NCI-H1417 treated with DMSO at 0.1 percent for 48 hours (cell line): ENCODE measurements at places on chromosomes 13 and 19.

GRCh38 chr19:45761714-45762113, 7.3 kb downstream of the SIX5 start:
- DNase-seq = no peak

GRCh38 chr19:42601811-42602443, 7.2 kb upstream of the CEACAM8 start:
- DNase-seq = no peak

DNA sequence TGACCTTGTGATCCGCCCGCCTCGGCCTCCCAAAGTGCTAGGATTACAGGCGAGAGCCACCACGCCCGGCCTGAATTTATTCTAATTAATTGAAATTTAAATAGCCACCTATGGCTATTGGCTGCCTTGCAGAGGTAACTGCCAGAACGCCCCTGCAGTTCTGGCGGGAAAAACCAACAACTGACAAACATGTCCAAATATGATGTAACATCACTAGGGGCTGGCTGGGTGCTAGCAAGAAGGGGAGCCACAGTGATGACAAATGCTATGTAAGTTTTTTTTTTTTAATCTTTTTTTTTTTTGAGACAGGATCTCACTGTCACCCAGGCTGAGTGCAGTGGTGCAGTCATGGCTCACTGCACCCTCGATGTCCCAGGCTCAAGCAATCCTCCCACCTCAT, 12.9 kb downstream of the ZSWIM9 start:
- DNase-seq = no peak

DNA sequence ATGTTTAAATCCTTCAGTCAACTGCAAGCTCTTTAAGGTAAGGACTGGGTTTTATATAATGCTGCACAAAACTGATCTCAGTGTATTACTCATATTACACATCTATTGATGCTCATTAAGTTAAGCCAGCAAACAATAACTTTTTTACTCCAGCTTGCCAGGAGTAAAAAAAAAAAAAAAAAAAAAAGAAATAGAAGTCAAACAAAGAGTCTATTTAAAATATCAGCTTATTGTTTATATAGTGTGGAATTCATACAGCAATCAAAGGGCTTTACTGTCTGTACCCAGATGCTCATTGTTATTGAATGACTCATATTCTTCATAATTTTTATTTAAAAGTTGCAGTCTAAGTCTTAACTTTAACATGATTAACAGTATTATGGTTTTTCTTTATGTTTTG, 21.8 kb upstream of the KBTBD7 start:
- DNase-seq = no peak

- DNase-seq = no peak
Observed at GRCh38 chr19:29372921-29373797, 152.6 kb upstream of the VSTM2B start.

DNA sequence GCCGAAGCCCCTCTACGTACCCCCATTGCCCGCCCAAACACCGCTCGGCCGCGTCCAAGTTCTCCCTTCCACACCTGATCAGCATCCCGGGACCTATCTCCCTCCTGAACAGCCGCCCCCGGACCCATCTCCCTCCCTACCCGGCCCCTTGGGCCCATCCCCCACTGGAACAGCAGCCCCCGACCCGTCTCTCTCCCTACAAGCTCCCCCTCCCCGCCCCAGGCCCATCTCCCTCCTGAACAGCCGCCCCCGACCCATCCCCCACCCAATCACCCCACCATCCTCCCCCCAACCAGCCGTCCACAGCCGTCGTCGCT, 610 bp downstream of the ZSCAN1 start:
- DNase-seq = no peak

DNA sequence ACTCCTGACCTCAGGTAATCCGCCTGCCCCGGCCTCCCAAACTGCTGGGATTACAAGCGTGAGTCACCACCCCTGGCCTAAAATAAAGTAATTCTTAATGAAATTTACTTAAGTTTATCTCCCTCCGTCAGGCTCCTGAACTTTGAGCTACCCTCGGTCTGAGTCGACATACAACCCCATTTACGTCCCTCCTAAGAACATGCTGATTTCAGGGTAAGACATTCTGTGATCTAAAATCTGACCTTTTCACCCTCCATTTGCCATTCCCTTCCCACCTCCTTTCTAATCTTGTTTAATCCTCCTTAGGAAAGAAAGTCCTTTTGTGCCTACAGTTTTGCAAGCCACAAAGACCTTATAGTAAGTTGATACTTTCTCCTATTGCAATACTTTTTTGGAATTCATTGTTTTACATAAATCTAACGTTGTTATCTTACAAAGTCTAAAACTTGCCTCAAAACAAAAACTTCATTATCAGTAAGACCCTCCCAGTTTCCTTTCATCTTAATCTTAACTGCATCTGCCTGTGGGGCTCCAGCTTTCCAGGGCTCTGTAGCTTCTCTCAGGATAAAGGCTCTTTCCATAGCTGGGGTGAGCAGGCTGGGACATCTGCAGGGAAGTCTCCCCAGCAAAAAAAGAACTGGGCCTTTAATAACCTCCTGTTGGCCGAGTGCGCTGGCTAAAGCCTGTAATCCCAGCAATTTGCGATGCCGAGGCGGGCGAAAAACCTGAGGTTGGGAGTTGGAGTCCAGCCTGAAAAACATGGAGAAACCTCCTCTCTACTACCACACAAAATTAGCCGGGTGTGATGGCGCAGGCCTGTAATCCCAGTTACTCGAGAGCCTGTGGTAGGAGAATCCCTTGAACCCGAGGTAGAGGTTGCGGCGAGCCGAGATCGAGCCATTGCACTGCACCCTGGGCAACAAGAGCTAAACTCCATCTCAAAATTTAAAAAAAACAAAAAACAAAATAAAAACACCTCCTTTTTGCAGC, 143.1 kb downstream of the ZNF737 start:
- no peak for DNase-seq

DNA sequence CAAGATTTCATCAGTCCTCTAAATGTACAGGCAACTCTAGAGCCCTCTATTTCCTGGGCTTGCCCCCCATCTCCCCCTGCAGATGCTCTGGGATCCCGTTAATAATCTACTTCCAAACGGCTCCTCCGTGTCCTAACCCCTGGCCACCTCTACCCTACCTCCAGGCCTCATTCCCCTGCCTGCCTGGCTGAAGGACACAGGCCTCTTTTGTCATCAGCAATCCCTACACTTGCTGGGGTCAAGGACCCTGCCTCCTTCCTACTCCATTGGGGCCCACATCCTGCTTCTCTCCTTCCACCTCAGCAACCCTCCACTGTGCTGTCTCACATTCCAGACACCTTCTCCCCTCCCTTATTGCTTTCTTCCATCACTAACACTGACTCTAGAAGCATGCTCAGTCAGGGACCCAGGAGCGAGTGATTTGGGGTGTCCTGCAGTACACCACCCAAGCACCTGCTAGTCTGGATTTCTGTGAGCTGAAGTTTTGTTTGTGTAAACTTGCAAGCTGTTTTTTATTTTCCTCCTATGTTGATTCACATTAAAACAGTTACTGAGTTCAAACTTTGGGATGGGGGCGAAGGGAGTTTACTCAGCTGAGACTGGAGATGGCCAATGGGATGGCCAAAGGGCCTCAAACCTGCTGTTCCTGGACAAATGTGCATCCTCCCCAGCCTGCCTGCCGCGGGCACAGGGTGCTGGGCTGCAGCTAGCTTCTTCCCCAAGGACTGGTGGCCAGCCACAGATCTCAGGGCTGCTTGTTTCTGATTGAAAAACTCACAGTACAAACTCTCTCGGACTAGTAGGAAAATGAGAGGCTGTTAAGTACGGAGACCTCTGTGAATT, 314.7 kb downstream of the FOXO1 start:
- no peak for DNase-seq

DNA sequence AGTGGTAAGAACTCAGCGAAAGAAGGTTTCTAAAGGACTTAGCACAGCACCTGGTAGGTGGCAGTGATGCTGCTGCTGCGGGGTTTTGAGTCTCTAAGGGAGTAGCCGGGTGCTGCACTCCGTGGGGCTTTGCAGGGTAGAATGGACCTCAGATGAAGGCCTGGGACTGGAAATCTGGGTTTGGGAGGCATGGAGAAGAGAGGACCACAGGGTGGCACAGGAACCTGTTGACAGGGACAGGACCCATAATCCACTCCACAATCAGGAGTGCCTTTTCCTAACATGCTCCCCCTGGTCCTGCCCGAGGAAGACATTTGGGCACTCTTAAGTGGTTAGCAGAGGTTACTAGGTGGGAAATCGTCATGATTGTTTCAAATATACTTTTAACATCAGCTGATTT, 29.8 kb downstream of the TDRD12 start:
- DNase-seq = no peak

- no peak for DNase-seq
Observed at GRCh38 chr19:11199517-11199916, 2.2 kb upstream of the KANK2 start.

DNA sequence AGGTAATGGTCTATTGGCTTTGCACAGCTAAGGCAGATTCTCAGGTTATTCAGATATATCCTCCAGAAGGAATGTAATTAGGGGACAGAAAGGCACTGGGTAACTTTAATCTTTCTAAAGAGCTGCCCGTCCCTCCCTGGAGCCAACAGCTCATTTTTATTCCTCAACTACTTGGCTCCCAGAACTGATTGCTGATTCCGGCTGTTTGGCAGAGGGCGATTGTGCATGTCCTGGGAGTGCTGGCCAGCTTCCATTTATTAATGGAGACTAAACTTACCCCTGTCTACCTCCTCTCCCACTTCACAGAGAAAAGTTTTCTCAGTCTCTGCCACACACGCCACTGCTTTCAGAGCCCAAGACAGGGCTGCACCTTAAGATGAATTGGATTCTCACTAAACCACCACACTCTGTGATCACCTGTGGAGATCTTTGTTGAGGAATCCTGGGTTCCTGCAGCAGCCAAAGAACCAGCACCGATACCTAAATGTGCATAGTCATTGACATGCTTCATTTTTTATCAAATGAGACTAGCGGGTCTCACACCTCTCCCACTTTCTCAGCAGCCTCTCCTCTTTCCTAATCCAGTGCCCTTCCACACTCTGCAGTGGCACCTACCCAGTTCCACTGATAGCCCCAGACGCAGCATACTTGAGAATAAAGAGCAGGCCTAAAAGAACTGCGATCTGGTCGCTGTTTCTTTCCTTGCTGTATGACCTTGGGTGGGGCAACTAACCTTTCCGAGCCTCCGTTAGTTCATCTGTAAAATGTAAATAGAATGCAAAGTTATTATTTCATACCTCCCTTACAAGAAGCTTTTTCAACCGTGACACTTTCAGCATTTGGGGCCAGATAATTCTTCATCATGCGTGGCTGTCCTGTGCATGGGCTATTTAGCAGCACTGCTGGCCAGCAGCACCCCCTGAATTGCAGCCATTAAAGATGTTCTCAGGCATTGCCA, 648.7 kb downstream of the UQCRFS1 start:
- DNase-seq = no peak

- DNase-seq = no peak
Observed at GRCh38 chr19:41521931-41522555, 53.9 kb upstream of the CEACAM21 start.

GRCh38 chr13:94345374-94346195, 133.9 kb downstream of the DCT start:
- peak; percentile 56 for DNase-seq

DNA sequence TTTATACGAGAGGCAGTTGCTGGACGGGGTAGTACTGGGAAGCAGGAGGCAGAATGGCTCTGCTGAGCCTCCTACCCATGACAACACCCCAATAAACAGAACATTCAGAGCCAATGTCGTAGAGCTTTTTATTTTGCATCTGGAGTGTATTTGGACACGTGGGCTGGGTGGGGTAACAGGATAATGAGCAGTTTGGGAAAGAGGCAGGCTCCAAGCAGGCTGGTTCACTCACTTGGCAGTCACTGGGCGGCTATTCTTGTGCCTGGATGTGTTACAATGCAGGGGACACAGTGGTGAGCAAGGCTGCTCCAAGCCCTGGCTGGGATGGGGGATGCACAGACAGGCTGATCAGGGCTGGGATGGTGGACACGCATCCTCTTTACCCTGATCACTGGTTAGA, 9.5 kb downstream of the ACTMAP start:
- DNase-seq = no peak

GRCh38 chr13:51959773-51960172, 51.5 kb downstream of the ATP7B start:
- no peak for DNase-seq

- no peak for DNase-seq
Observed at GRCh38 chr19:7596211-7596937, 711 bp downstream of the CAMSAP3 start.

DNA sequence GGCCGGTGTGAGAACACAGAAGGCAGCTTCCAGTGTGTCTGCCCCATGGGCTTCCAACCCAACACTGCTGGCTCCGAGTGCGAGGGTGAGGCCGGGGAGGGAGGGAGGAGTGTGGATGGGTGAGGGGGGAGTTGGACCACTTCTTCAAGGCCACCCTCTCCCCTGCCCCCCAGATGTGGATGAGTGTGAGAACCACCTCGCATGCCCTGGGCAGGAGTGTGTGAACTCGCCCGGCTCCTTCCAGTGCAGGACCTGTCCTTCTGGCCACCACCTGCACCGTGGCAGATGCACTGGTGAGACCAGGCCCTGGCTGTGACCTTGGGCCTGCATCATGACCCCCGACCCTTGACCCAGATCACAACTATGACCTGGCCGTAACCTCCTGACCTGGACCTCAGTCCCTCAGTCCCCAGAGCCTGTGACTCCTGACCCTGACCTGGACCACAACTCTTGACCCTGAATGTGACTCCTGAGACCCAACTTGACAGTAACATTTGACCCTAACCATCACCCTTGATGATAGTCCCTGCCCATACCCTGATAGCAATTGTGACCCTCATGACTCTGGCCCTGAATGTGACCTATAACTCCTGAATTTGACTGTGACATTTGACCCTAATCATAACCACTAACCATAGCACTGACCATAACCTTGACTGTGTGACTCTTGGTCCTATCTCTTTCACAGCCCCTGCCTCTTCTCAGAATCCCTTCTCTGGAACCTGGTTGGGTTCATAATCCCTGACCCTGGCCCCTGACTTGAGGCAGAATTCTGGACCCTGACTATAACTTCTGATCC, 10.9 kb downstream of the LTBP4 start:
- DNase-seq = no peak

DNA sequence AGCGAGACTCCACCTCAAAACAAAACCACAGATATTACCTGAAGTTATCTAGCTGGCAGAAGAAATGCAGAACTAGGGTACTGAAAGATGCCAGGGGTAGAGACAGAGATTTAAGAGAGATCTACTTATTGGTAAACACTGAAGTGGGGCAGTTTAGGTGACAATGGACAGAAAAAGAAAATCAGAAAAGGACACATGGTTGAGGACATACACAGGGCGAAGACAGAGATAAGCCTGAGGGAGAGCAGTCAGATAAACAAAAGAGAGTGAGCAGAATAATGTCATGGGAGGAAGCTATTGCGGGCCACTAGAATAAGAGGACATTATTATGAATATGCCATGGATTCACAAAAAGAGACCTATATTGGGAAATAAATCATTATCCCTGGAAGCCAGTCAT, 3.3 kb downstream of the NEK5 start:
- no peak for DNase-seq

- no peak for DNase-seq
Observed at GRCh38 chr19:42024622-42025111, 30.6 kb upstream of the ATP1A3 start.
